ENCODE measurements at places on chromosomes 13 and 19. TPM values are rescaled to one million over a fixed set of nuclear protein-coding genes. Genes with fewer than 3 reads are reported as not detected.

GATAD2A gene
- total RNA-seq: 152 TPM

P2RY11 gene
- 53.6 TPM for total RNA-seq

ZNF136 gene
- 16.4 TPM for total RNA-seq

CD79A gene
- 28.0 TPM for total RNA-seq

ZNF471 gene
- 4.0 TPM for total RNA-seq

HSH2D gene
- 80.6 TPM for total RNA-seq

TTC9B gene
- total RNA-seq: not detected

- no peak for DNase-seq
- no peak overlapping the region for H3K27ac ChIP-seq
- no peaks in the 10 kb centered on the region for H3K4me1 ChIP-seq
- H3K27me3 ChIP-seq: no peaks in the 10 kb centered on the region
- H3K4me3 ChIP-seq: no peak overlapping the region
Measured at GRCh38 chr13:58879114-58879513, 1247.6 kb downstream of the PCDH17 start.

DNA sequence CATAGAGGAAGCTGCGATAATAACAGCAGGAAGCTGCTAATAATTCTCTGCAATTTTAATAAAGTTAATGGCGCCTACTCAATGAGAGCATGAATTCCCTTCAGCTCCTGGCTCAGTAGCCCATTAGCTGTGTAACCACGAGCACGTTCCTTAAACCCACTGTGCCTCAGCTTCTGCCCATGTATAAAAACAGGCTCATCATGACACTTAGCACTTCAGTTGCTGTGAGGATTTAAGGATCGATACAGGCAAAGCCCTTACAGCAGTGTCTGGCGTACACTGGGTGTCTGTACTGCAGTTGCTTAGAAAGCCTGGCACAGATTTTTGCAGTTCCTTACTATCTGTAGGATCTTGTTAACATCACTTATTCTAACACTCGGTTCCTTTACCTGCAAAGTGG is 673.4 kb upstream of the ARGLU1 start:
- H3K4me1 ChIP-seq: no peaks in the 10 kb centered on the region
- no peak for DNase-seq
- no peaks in the 10 kb centered on the region for H3K36me3 ChIP-seq
- no peak overlapping the region for H3K27ac ChIP-seq
- H3K27me3 ChIP-seq: no peaks in the 10 kb centered on the region

DNA sequence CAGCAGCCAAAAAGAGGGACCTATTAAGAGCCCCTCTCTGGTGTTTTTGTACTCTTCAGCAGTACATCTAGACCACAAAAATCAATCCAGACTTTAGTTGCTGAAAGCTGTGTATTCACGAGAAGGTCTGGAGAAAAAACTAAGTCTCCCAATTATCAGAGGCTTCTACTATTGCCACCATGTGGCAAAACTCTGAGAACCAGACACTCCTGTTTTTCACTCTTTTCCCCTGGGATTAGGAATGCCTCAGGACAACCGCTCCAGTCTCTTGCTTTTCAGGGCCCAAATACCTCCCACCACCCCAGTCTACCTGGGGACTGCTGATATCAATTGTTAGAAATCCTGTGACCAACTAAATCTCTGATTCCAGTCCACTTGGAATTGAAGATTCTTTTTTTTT is 30.1 kb upstream of the OBI1 start:
- no peak overlapping the region for H3K27ac ChIP-seq
- no peaks in the 10 kb centered on the region for H3K36me3 ChIP-seq
- no peaks in the 10 kb centered on the region for H3K4me1 ChIP-seq

GRCh38 chr19:55486971-55487923 is 989 bp upstream of the SSC5D start:
- H3K27me3 ChIP-seq: peaks cover 6% of the 10 kb centered on the region
- H3K4me1 ChIP-seq: peaks cover 4% of the 10 kb centered on the region
- H3K36me3 ChIP-seq: no peaks in the 10 kb centered on the region
- H3K27ac ChIP-seq: peak overlapping the region; percentile 30
- H3K4me3 ChIP-seq: no peak overlapping the region

DNA sequence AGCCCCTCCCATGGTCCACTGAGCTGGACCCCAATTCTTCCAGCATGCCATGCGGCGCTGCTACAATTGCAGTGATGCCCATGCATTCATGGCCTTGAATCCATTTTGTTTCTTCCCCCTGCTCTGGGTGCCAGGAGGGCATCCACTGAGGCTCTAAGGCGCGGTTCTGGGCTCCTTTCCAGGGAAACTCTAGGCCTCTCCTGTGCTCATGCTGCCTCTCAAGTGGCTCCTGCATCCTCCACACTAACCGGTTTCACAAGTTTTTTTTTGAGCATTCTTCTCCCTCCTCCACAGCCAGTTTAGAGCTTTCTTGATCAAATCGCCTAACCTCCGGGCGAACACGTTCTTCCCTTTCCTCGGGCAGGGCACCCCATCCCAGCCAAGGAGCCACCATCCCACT is 69.1 kb upstream of the FLT1 start:
- no peaks in the 10 kb centered on the region for H3K36me3 ChIP-seq
- H3K4me1 ChIP-seq: no peaks in the 10 kb centered on the region
- DNase-seq: no peak
- H3K4me3 ChIP-seq: no peak overlapping the region
- H3K27ac ChIP-seq: no peak overlapping the region
- peaks cover 4% of the 10 kb centered on the region for H3K27me3 ChIP-seq

GRCh38 chr13:113819731-113820715 is 43.9 kb downstream of the GAS6 start:
- peaks cover 3% of the 10 kb centered on the region for H3K36me3 ChIP-seq
- H3K4me1 ChIP-seq: peaks cover 18% of the 10 kb centered on the region
- no peaks in the 10 kb centered on the region for H3K27me3 ChIP-seq
- DNase-seq: no peak
- H3K4me3 ChIP-seq: no peak overlapping the region
- H3K27ac ChIP-seq: no peak overlapping the region

DNA sequence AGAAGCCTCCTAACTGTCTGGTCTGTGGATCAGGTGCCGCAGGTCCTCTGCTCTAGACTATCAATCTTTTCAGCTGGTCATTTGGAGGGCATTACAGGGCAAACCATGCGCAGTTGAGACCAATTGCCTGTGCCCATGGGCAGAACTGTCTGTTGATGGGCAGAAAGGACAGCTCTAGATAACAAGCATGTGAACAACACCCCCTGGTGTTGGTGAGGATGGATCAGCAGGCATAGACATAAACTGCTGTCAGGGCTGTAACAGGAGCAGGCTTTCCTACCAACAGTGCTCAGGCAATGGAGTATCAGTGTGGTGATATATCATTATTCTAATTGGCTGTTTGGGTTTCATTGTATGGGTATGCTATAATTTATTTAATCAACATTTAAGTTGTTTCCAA is 104.7 kb upstream of the KL start:
- peak overlapping the region; percentile 63 for H3K27ac ChIP-seq
- H3K4me1 ChIP-seq: peaks cover 24% of the 10 kb centered on the region
- H3K27me3 ChIP-seq: no peaks in the 10 kb centered on the region
- peaks cover 8% of the 10 kb centered on the region for H3K36me3 ChIP-seq

DNA sequence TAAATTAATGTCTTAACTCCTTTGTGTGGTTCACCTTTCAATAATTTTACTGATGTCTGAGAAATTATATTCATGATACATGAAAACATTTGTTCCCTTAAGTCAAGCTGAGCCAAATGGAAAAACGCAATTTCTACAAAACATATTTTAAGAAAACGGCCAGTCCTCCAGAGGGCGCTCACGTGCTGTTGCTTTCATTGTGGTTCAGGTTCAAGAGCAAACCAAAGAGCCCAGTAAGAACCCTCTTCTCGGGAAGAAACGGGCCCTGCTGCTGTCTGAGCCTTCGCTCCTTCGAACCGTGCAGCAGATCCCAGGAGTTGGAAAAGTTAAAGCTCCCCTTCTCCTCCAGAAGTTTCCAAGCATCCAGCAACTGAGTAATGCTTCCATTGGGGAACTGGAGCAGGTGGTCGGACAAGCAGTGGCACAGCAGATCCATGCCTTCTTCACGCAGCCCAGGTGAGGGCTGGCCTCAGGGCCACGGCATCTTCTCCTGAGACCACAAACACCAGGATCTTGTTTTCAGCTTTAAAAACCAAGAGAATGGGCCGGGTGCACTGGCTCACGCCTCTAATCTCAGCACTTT is 4.3 kb downstream of the FAAP24 start:
- peak overlapping the region; percentile 9 for H3K27ac ChIP-seq
- DNase-seq: peak; percentile 82
- H3K4me3 ChIP-seq: no peak overlapping the region

DNA sequence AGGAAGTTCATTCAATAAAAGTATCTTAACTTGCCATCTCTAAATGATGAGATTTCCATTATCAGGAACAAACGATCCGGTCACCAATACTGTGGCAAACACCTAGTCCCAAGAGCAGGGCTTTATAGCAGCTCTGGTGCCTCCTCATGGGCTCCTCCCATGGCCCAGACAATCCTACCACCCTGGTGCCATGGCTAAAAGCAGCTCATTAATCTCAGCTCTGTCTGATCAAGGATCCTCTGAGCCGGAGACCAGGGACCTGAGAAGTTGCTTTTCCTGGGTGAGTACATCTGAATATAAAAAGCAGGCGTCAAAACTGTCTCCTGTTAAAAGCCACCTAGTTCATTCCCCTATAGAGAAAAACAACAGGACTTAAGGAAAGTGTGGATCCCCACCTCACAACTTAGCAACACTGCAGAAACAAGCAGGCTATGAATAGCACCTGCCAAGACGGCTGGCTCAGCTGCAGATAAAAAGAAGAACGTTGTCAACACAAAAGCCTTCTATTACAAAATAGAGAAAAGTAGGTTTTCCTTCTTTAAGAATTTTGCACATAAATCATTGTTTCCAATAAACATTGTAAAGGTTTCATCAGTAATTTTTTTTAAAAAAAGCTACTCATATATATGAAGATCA is 30.3 kb downstream of the TSHZ3 start:
- no peaks in the 10 kb centered on the region for H3K4me1 ChIP-seq
- H3K4me3 ChIP-seq: no peak overlapping the region
- no peaks in the 10 kb centered on the region for H3K36me3 ChIP-seq
- DNase-seq: no peak
- H3K27me3 ChIP-seq: peaks cover 9% of the 10 kb centered on the region

GRCh38 chr19:47230054-47230920 is 712 bp downstream of the BBC3 start:
- H3K27me3 ChIP-seq: no peaks in the 10 kb centered on the region
- DNase-seq: peak; percentile 91
- H3K4me3 ChIP-seq: peak overlapping the region; percentile 44
- peaks cover 5% of the 10 kb centered on the region for H3K36me3 ChIP-seq
- no peak overlapping the region for H3K27ac ChIP-seq

DNA sequence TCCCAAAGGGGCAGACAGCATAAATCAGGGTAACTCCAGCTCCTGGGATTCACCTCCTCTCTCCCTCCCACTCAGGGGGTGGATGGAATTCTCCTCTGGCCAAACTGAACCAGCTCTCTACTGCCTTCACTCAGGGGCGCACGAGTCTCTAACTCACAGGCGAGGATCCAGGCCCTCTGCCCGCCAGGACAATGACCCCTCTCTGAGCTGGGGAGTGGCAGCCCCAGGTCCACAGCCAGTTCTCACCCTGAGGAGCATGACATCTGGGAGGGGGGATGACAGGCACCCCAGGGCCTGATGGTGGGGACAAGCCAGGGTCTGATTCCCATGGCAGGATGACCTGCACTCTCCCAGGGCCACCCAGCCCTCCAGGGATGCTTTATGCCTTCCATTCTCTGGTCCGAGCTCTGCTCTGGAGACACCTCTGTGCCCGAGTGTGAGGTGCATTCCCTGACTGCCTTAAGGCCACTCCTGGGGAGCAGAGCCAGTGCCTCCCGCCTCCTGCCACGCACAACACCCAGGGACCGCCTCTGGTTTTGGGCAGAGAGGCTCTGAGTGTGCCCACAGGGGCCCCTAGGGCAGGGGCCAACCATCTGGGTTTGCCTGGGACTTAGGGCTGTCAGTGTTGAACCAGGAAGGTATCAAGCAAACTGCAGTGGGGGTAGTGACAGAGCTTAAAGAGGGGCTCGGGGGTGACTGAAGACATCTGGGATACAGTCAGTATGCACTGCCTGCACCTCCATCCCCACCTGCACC is 66.2 kb downstream of the GNG7 start:
- H3K27me3 ChIP-seq: peaks cover 19% of the 10 kb centered on the region
- DNase-seq: no peak
- peaks cover 3% of the 10 kb centered on the region for H3K4me1 ChIP-seq
- no peaks in the 10 kb centered on the region for H3K36me3 ChIP-seq
- no peak overlapping the region for H3K27ac ChIP-seq
- no peak overlapping the region for H3K4me3 ChIP-seq

GRCh38 chr19:29449371-29449770 is 76.4 kb upstream of the VSTM2B start:
- H3K36me3 ChIP-seq: no peaks in the 10 kb centered on the region
- peaks cover 5% of the 10 kb centered on the region for H3K27me3 ChIP-seq
- no peak for DNase-seq
- no peaks in the 10 kb centered on the region for H3K4me1 ChIP-seq
- no peak overlapping the region for H3K4me3 ChIP-seq

DNA sequence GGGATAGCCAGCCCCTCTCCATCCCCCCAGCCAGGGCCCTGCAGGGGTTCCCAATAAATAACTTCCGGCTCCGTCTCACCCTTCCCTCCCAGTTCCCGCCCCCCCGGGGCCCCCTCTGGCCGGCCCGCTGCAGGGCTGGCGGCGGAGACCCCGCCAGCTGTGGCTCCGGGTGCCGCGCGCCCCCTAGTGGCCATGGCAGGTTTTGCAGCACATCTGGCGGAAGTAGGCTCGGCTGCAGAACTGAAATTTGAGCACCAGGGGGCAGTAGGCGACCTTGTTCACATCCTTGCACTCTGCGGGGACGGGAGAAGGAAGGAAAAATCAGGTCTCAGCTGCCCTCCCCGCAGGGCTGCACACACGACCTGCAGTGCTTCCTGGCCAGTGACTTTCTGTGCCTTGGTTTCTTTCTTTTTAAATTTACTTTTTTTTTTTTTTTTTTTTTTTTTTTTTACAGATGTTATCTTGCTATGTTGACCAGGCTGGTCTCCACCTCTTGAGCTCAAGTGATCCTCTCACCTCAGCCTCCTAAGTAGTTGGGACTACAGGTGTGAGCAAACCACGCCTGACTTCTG is 3.6 kb upstream of the MYO1F start:
- no peak overlapping the region for H3K27ac ChIP-seq
- H3K27me3 ChIP-seq: peaks cover 2% of the 10 kb centered on the region
- H3K4me1 ChIP-seq: peaks cover 13% of the 10 kb centered on the region
- peak; percentile 92 for DNase-seq
- peaks cover 6% of the 10 kb centered on the region for H3K36me3 ChIP-seq
- no peak overlapping the region for H3K4me3 ChIP-seq

DNA sequence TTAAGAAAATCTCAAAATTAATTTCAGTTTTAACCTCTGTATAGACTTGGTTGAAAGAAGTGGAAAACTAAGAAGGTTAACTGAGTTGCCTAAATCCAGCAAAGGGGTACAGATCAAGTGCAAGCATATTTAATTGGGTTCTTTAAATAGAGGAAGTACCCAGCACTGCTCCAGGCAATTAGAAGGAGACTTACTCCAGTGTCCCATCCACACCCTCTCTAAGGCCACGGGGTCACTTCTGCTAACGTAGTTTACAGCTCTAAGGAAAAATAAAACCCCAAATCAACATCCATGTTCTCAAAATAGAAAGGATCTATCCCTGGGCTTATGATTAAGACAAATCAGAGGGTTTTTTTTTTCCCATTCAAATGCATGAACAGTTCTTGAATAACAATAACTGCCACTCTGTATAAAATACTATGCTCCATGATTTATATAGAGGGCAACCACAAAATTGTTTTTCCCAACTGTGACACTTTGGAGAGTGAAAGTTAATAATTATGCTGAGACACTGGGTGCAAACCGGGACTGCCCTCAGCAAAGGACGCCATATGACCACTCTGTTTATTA is 4.6 kb downstream of the FRY start:
- peaks cover 14% of the 10 kb centered on the region for H3K4me1 ChIP-seq
- no peak for DNase-seq
- H3K36me3 ChIP-seq: no peaks in the 10 kb centered on the region
- H3K4me3 ChIP-seq: no peak overlapping the region
